ENCODE measurements at places on chromosomes 3 and 15.
A peak's percentile ranks its signal among the peaks of the same experiment; 100 is the strongest.

DNA sequence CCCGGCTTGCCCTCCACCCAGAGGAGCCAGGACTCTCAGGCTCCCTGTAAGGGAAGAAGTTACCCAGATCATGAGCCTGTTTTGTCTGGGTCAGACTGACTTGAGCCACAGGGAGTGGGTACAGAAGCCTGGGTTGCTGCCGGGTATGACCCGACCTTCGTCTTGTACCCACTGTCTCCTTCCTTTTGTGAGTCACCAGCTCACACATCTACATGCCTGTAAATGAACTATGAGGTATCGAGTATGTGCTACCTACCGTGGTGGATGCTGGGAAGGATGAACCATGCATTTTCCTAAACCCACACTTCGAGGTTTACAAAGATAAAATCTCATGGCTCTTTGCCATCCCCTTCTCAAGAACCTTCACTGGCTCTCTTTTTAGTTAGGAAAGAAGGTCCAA is 56.9 kb downstream of the CACNA1D start:
- DNase-seq = no peak

- DNase-seq = no peak
Observed at GRCh38 chr15:38041576-38041975, 107.1 kb downstream of the TMCO5A start.

GRCh38 chr3:99875929-99876841 is 58.5 kb downstream of the CMSS1 start:
- DNase-seq = peak; percentile 56

GRCh38 chr15:61681038-61681418 is 379.2 kb downstream of the VPS13C start:
- no peak for DNase-seq

GRCh38 chr3:156383441-156384025 is 171.4 kb downstream of the SSR3 start:
- no peak for DNase-seq

- no peak for DNase-seq
Observed at GRCh38 chr3:45590822-45591546, 3.6 kb upstream of the LIMD1 start.

DNA sequence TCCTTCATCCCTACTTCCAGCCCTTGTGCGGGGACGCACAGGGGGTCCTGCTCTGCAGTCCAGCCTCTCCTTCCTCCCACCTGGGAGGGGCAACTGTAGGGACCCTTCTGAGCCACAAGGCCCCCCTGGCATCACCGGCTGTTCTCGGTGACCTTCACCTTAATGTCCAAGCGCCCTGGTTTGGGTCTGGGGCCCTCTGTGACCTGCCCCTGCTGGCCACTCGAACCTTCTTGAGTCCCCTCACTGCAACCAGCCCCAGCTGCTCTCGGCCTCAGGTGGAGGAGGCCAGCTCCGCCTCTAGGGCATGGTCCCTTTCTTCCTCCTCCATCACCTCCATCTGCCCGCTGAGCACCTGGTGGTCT is 57.9 kb downstream of the RGMA start:
- DNase-seq = no peak

DNA sequence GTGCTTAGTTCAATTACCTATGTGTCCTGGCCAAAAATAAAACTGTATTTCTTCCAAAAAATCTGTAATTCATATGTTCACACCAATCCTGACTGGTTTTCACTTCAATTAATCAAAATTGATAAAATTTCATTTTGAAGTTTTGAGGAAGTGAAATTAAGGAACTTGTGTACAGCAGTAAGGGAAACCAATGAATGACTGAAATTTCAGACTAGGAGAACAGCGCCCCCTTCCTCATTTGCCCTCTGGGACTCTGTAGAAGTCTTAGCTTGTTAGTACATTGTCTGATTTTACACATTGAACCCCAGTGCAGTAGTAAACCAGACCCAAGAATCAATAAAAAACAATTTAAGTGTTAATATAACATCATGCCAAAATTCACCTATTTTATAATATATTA is 495.3 kb upstream of the AGTR1 start:
- no peak for DNase-seq

DNA sequence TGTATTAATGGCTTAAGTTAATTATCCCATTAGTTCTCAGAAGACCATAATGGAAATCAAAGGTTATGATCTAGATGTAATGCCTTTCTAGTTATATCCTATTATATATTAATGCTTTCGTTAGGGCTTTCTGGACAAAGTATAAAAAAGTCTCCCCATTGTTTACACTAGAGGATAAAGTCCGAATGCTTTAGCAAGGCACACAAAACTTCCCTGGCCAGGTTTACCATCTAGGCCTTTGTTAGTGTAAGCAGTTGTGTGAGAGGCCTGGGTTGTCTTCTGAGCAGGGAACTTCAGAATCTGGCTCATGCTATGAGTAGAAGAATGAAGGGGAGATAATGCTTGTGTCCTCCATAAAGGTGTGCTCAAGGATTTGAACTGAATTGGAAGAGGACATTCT is 106.3 kb upstream of the MEIS2 start:
- no peak for DNase-seq

DNA sequence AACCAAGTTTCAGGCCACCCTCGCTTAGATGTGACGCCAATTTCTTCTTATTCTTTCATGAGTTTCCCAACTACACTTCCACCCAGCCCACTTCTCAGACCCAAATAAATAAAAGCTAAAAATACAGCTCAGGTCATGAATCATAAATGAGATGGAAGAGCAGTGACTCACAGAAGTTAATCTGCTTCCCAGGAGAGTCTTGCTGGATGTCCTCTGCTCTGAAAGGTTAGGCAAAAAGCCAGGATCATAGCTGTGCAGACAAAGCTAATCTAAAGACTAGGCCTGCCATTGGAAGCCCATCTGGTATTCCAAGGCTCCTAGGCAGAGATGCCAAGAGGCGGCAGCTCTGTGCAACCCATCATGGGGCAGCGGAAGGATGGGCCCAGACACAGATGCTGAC is 24.1 kb downstream of the SHC4 start:
- no peak for DNase-seq

- no peak for DNase-seq
Observed at GRCh38 chr3:60126511-60127304, 1076.9 kb upstream of the CFAP20DC start.

GRCh38 chr3:195558602-195559001 is 15.5 kb upstream of the PPP1R2 start:
- peak; percentile 31 for DNase-seq
